Adrenal gland (tissue), 19 donors: ENCODE measurements at places on chromosomes 2 and 18. TPM values are rescaled to one million over a fixed set of nuclear protein-coding genes. Genes with fewer than 3 reads are reported as not detected.

SMYD1 gene
- not detected for total RNA-seq

LRRTM1 gene
- total RNA-seq: 1.3 TPM

DNA sequence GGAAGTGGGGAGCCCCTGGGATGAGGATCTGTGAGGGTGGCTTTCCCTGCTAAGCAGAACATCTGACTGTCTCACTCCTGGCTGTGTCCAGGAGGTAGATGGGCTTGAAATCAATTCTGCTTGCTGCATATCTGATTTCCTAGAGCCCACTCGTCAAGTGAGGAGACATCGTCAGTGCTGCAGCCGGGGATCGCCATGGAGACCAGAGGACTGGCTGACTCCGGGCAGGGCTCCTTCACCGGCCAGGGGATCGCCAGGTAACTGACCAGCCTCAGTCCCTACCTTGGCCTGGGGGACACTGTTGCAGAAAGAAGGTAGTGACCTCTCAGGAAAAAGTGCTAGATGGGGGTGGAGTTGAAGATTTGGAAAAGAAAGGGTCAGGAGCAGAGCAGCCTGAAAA lies 31.3 kb downstream of the CNGA3 start:
- no peaks in the 10 kb centered on the region for H3K36me3 ChIP-seq
- no peak overlapping the region for H3K27ac ChIP-seq
- DNase-seq: no peak
- H3K4me1 ChIP-seq: peaks cover 13% of the 10 kb centered on the region

DNA sequence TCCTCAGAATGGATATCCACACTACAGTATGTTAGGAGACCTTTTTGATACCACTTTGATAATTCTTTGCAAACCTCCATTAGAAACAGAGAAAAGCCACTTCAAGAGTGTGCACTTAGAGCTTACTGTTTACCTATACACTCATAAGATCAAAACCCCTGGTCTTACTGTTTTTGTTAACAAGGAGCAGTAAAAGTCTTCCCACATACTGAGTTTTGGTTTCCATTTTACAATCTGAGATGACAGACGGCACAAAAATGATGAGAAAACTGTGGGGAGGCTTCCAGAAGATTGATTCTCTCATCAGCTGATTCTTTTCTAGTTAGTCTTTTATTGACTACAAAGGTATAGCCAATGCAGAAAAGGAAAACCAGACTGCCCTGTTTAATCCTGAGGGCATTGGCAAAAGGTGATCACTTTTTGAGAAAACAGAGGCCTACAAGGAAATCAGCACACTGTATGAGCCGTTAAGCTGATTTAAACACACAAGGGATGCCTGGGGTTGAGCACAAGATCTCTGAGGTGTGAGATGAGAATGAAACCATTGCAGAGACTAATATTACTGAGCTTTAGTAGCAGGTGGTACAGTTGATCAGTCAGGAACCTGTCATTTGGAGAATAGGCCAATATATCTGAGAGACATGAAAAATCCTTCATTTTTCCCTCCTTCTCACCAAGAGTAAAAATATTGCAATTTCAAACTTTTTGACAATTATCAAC lies 368.6 kb downstream of the GRB14 start:
- no peaks in the 10 kb centered on the region for H3K36me3 ChIP-seq
- DNase-seq: no peak
- H3K4me1 ChIP-seq: no peaks in the 10 kb centered on the region
- no peak overlapping the region for H3K4me3 ChIP-seq
- H3K27ac ChIP-seq: no peak overlapping the region

GRCh38 chr2:44708661-44709000 lies 232.9 kb upstream of the SIX3 start:
- no peak overlapping the region for H3K27ac ChIP-seq
- DNase-seq: no peak
- H3K4me1 ChIP-seq: no peaks in the 10 kb centered on the region
- H3K36me3 ChIP-seq: no peaks in the 10 kb centered on the region

- H3K4me3 ChIP-seq: no peak overlapping the region
- peaks cover 37% of the 10 kb centered on the region for H3K36me3 ChIP-seq
- H3K27ac ChIP-seq: no peak overlapping the region
- H3K27me3 ChIP-seq: no peaks in the 10 kb centered on the region
- no peak for DNase-seq
Measured at GRCh38 chr2:36544638-36545338, 53.2 kb downstream of the FEZ2 start.

DNA sequence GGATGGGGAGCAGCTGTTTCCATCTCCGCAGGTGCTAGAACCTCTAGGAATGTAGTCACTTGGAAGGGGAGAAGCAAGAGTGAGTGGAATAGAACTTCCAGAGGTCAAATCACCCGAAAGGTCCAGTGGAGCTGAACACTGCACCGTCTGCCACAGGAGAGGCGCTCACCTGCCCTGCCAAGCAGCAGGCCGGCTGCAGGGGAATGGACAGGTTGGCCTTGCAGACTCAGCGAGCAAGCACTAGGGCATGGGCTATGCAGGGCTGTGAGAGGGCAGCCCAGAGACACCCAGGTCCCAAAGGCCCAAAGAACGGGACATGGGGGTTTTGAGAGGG lies 214.2 kb downstream of the TNS1 start:
- DNase-seq: no peak
- H3K4me1 ChIP-seq: no peaks in the 10 kb centered on the region
- H3K4me3 ChIP-seq: no peak overlapping the region
- H3K27ac ChIP-seq: no peak overlapping the region
- peaks cover 8% of the 10 kb centered on the region for H3K36me3 ChIP-seq

- H3K36me3 ChIP-seq: no peaks in the 10 kb centered on the region
- no peak overlapping the region for H3K27ac ChIP-seq
- no peak overlapping the region for H3K4me3 ChIP-seq
- peaks cover 4% of the 10 kb centered on the region for H3K27me3 ChIP-seq
- H3K4me1 ChIP-seq: no peaks in the 10 kb centered on the region
- DNase-seq: no peak
Measured at GRCh38 chr2:190720691-190721090, 71.8 kb downstream of the NAB1 start.
